ENCODE measurements at places on chromosomes 2 and 18.

- peak; percentile 77 for DNase-seq
Measured at GRCh38 chr2:39033980-39034379, 86.9 kb downstream of the SOS1 start.

- DNase-seq: peak; percentile 44
Measured at GRCh38 chr2:18117592-18117991, 239.1 kb downstream of the KCNS3 start.

DNA sequence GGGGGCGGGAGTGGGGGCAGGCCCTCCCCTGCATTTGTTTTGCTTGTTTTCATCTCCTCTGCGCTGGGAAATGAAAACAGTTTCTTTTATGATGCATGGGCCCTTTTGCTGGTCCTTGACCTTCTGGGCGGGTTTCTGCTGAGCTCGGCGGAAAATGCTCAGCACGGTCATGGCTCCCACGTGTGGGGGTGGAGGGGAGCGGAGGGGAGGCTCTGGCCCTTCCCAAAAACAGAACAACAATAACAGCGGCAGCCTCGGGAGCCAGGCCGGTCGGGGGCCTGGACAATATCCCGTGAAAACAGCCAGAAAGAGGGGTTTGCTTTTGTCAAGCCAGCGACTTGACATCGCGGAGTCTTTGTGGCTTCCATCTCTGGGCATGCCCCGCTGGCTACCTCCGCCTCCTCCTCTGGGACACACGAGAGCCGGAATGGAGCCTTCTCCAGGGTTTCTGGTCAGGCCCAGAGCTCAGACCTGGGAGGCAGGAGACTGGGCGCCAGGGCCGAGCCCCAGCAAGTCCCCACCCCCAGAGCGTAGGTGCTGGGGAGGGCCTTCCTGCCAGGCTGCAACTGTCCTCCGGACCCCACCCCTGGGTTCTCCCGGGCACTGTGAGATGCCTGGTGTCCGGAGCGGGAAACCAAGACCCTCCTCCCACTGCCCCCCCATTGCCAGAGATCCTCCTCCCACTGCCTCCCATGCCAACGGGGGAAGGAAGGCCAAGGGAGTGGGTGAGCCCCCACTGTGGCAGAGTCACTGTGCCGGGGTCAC is 35.9 kb upstream of the SNED1 start:
- DNase-seq: no peak

GRCh38 chr2:212032032-212032431 is 506.6 kb downstream of the ERBB4 start:
- DNase-seq: peak; percentile 54

GRCh38 chr18:59005262-59005661 is 134.4 kb upstream of the SEC11C start:
- DNase-seq: no peak

GRCh38 chr2:7052404-7052803 is 135.2 kb downstream of the RNF144A start:
- no peak for DNase-seq

GRCh38 chr18:57913686-57914085 is 110.6 kb upstream of the ATP8B1 start:
- no peak for DNase-seq

DNA sequence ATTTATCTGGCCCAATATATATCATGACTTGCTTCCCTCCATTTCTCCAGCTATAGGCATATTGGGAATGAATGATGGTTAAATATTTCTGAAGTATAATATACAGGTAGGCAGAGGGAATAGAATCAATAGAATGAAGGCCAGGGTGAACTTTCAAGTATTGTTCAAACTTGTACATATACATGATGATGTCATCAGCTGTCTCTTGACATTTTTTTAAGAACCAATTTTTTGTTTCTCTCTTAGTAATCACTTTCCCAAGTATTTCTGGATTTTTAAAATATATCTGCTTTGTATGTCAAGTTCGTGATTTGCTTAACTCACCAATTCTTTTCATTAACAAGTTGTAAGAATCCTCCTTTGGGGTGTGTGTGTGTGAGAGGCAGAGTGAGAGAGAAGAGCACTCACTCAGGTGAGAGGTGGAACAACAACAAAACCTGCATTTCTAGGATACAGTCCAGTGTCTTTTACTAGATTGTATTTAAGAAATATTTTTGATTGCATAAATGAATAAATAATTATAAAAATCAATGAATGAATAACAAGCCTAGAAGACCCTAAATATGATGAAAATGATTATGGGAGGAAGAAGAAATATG is 1239.1 kb downstream of the LRP1B start:
- DNase-seq: peak; percentile 4

All from bronchial epithelial cell (primary cell).